ENCODE measurements at places on chromosomes 2 and 18.

DNA sequence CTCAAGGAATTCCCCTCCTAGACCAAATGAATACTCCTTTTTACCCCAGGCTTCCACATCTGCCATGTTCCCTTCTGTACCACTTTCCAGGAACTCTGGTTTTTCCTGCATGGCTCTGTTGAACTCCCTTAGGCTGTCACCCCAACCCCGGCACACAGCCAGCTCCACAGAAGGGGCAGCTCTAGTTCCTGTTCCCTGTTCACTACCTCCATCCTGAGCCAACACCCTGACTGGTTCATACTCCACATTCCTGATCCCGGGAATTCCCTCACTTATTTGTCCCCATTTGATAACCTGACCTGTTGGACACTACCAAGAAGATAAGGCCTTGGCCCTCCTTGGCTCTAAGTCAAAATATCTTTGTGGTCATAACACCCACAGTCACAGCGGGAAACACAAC is 280.9 kb upstream of the RAB6C start:
- DNase-seq = no peak

DNA sequence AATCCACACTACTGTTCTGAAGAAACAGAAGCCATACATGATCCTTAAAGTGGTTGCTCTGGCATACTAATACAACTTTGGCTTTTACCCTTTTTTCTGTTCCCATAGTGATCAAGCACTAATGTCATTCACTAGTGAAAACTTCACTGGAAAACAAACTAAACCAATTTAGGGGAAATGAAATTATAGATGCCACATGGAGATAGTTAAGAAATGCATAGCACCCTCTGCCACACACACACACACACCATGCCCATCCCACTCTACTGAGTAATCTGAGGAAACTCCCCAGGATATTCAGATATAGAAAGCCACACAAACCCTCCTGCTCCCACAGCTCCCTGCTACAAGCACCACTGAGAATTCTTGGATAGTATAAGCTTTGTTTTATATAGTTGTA is 39.1 kb downstream of the SLC3A1 start:
- DNase-seq = no peak

DNA sequence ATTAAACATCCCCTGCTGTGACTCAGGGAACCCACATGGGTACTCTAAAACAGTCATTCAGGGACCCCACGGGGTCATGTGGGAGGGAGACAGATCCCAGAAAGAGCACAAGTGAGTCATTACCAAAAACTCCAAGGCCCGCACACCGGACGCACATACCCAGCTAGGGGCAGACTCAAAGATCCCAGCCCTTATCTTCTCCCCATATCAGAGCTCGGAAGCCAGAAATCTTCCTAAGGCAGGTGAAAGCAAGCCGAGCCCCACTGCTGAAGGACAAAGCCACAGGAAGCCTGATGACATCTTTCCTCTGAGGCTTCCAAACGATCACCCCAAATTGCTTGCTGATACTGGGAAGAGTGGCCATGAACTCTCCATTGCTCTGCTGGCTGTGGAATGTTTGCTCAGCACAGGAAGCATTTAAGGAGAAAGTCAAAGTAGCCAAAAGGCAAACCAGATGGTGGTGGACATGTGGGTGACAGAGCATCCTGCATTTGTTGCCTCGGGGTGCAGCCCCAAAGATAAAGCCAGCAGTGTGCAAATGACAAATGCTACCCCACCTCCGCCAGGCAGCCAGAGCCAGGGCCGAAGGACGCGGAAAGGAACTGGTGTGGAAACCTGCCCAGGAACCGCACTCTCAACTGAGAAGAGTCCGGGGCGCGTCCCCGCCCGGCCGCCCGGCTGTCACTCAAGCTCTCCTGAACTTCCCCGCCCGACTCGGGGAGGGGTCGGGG is 784 bp downstream of the ACTR1B start:
- DNase-seq = peak; percentile 96

GRCh38 chr2:234512884-234513669 is 16.2 kb upstream of the ARL4C start:
- DNase-seq = peak; percentile 36

DNA sequence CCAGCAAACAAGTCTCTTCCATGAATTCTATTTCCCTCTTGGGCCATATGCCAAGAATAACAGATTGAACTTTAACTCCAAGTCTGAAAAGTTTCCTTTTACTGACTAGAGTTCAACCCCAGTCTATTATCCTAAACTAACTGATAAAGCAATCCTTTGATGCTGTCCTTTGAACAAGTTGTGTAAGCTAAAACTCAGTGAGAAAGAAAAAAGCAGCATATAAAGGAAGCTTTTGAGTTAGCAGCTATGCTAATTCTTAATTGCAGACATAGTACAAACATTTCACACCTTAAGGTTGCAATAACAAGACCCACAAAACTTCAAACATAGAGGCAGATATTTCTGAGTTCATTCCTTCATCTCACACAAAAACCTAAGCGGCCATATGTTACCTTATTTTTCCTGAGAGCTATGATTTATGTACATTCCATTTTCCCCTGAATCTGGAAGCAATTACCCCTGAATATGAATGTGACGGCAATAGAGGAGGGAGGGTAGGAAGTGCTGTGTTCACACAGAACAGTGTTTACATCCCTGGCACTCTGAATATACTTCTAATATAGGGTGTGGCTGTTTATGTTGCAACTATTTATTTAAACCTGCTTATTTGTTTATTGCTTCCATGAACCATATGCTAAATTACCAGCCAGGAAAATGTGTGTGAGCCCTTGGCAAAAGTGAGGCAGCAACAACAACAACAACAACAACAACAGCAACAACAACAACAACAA is 180.6 kb downstream of the IRS1 start:
- peak; percentile 60 for DNase-seq

DNA sequence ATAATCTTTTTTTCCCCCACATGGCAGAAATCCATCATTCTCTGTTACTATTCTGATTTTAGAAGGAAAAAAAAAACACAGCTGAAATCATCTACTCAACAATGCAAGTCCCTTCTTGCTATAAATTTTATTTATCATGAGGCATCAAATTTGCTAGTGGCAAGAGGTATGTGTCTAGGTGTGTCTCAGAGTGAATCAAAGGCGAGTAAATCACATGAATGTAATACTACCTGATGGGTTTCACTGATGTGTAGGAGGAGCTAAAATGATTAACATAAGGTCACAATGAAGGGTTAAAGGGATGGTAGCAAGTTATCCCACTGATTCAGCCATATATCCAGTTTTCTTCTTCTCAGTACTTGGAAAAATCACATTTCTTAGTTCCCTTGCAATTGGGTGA is 24.5 kb upstream of the PELI1 start:
- DNase-seq = no peak

DNA sequence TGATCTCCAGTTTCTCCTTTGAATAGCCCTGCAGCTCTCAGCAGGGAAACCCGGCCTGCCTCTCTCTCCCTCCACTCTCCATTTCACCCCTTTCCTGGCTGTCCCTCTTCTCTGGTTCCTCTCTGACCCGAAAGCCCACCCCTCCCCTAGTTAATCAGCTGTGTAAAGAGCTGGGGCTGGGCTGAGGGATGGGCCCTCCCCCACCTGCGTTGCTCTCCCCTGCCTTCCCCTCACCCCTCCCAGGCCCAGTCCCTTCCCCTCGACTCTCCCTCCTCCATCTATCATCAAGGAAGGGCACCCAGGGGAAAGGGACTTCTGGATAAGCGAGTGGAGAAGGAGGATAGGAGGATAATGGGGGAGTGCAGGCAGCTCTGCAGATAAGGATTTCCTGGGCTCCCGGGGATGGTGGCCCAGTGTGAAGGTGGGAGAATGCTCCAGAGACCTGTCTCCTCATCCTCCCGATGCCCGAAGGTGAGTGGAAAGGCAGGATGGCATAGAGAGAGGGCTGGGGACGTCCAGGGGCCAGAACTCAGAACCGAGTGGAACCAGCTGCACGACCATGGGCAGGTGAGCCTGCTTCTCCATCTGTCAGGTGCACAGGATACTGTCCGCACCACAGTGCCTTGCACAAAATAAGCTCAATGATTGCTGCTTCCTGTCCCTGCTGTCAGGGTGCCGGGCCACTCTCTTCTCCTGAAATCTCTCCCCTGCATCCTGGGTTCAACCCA is 12.0 kb downstream of the SLC30A3 start:
- DNase-seq = no peak

GRCh38 chr18:49581371-49581770 is 19.5 kb downstream of the LIPG start:
- DNase-seq = no peak

- DNase-seq = no peak
Observed at GRCh38 chr2:70412294-70413070, 110.6 kb upstream of the FAM136A start.

GRCh38 chr2:173386738-173387065 is 32.0 kb downstream of the CDCA7 start:
- DNase-seq = no peak

DNA sequence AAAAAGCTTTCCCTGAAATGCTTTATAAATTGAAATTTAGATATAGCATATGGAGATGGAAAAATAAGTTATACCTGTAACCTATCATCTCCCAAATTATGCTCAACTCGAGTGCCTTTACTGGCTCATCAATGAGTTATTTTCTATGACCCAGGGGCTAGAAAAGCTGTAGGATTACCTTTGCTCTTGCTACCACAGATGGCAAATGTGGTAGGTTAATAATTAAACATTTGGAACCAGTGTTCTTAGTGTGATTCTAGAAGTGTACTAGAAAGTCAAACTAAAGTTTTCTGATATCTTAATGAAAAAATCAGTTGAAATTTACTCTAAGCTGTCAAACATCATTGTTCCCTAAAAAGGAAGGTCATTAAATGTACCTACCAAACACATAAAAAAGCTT is 22.5 kb downstream of the ALS2 start:
- no peak for DNase-seq

- peak; percentile 25 for DNase-seq
Observed at GRCh38 chr18:52333860-52334259, 6.1 kb upstream of the DCC start.

- no peak for DNase-seq
Observed at GRCh38 chr2:239753401-239753837, 271.7 kb downstream of the NDUFA10 start.

- DNase-seq = no peak
Observed at GRCh38 chr2:11907190-11907589, 160.8 kb downstream of the LPIN1 start.

- DNase-seq = no peak
Observed at GRCh38 chr2:43018179-43019024, 208.0 kb downstream of the ZFP36L2 start.

DNA sequence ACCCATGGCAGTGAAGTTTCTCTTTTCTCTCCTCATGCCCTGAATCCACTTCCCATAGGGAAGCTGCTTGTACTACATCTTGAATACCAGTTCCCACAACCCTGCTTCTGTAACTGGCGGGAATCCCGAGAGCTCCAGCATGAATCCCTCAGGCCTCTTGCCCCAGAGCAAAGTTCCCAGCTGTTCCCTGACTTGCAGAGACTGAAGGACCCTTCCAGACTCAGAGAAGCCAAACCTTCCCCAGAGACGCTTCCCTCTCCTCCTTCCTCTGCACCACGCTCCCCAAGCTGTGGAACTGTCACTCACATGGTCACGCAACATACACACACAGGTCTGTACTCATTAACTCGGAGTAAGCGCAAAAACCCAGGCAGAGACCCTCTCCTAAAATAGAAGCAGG is 26.4 kb downstream of the TRAPPC12 start:
- no peak for DNase-seq

GRCh38 chr2:201813996-201814760 is 7.8 kb downstream of the CDK15 start:
- no peak for DNase-seq

- no peak for DNase-seq
Observed at GRCh38 chr2:94923196-94923595, 52.0 kb downstream of the TEKT4 start.

DNA sequence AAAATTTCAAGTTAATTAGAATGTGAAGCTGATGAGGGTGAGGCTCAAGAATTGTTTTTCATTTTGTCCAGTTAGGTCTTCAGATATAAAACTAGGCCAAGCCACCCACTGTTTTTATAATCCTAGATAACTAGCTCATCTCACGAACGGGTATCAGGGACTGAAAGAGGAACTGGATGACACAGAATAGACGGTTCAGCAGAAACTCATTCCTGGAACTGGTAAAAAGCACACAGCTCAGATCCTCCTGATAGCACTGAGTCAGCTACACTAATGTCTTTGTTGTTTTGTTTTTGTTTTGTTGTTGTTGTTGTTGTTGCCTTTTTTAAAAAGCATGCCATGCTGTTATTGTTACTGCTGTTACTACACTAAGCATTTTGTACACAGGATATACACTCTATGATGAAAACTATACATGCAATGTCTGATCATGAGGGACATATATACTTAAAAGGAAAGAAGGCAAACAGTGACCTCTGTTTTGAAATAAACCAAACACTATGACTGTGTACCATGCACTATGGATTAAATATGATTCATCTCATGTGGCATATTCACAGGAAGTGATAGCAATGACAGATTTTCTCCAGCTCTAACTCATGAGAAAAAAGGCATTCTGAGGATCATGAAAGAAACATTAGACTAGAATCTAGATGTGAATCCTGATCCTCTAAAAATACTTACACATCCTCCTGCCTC is 437.6 kb downstream of the NCKAP5 start:
- peak; percentile 57 for DNase-seq

Measured in fibroblast of skin of back (primary cell).